ENCODE measurements at places on chromosomes 2 and 18.

DNA sequence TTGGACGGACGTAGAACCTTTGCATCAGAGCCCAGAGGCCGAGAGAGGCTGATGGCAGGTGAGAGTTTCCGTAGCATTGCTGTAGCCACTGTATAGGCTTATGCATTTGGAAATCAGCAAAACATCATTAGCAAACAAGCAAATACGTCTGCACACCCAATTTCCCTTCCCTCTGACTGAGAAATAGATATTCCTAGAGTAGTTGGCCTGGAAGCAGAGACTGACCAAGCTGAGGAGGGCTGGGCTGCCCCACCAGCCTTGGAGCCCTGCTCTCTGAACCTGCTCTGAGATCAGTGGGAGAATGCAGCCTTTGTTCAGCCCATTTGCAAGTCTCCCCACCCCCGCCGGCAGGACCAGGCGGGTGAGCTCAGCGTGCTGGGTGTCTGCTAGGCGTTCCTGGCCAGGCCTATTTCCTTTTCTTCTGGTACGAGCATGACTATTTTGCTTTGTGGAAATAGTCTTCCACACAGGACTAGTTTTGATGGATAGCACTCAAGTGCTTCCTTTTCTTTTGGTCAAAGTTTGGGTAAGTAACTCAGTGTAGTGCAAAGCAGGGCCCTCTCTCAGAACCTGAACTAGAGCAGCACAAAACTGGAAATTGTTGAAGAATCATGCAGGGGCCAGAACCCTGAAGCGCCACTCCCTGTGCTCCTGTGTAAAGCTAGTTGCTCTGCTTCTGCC is 21.9 kb upstream of the RNF149 start:
- peak; percentile 86 for DNase-seq

- DNase-seq: no peak
Observed at GRCh38 chr18:56709463-56709862, 58.3 kb downstream of the WDR7 start.

- no peak for DNase-seq
Observed at GRCh38 chr2:158676696-158677095, 118.4 kb upstream of the DAPL1 start.

DNA sequence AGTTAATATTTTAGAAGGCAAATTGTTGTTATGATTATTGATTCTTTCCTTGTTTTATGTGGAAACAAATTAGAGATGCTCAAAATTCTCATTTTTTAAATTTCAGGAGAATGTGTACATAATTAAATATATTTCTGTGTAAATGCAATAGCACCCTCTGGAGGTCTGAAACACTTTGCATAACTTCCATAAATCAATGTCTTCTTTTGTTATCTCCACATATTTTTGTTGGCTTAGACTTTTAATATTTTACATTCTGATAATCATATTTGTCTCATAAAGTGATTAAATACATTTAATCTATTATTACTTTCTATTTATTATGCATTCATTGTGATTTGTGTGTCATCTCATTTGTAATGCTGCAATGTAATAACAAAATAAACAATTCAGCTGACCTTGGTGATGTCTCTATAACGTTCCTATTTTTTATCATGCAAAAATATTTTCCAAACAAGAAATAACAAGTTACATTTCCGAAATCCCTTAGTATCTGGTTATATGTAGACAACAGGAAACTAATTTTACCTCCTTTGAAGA is 201.8 kb upstream of the GALNT5 start:
- no peak for DNase-seq

DNA sequence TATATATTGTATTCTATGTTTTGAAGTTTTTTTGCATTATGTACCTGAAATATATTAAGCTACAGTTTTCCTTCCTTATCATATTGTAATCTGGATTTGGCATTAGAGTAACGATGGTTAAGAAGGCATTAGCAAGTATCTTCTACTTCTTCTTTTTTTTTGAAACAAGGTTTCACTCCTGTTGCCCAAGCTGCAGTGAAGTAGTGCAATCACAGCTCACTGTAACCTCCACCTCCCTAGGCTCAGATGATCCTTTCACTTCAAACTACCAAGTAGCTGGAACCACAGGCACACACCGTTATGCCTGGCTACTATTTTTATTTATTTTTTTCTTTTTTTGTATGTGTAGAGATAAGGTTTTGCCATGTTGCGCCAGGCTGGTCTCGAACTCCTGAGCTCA is 201.1 kb downstream of the ZNF804A start:
- no peak for DNase-seq
